ENCODE measurements at places on chromosomes 1 and 21. TPM values are rescaled to one million over a fixed set of nuclear protein-coding genes. Genes with fewer than 3 reads are reported as not detected.

DNA sequence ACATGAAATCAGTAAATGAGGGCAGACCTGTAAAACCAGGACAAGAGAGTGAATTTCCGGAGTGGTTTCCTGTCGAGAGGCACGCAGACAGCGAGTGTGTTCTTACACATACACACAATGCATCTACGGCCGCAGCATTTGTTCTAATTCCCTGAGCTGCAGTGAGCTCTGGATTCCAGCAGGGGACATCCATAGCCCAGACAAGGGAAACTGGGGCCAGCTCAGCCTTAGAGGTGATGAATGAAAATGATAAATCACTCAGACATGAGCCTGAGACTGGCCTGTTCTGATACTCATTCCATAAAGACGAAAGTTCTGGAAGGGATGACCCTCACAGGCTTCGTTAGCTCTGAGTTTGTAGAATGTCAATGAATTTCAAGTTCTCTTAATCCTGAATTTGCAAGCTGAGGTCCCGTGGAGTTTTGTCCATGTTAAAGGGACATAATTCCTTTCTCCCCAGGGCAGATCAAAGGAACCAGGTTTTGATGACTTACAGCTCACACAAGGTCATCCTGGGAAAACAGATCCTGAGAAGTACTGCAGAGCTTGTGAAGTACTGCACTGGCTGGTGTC, 207.9 kb upstream of the C1orf87 start:
- no peak overlapping the region for H3K4me3 ChIP-seq
- H3K36me3 ChIP-seq: no peaks in the 10 kb centered on the region
- DNase-seq: peak; percentile 68

The KRTAP13-2 gene
- total RNA-seq: 2.3 TPM

DNA sequence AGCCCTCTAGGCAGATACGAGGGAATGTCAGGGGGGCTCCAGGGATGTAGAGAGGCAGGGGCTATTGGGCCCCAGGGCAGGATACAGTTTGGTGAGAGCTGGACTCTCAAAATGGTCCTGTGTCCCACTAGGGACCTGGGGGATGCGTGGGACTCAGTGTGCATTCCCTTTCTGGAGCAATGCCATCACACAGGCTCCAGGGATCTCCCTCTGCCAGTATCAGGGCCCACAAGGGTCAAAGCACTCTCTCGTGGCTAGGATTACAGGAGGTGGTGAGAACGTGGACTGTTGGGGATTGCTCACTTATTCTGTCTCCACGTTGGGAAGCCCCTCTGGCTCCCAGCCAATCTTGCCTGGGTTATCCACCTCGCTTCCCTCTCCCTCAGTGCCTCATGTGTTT, 25.8 kb downstream of the KIAA0319L start:
- H3K27me3 ChIP-seq: no peaks in the 10 kb centered on the region
- H3K4me1 ChIP-seq: no peaks in the 10 kb centered on the region
- no peak overlapping the region for H3K4me3 ChIP-seq
- no peak overlapping the region for H3K27ac ChIP-seq

The ATP6V1G3 gene
- not detected for total RNA-seq

DNA sequence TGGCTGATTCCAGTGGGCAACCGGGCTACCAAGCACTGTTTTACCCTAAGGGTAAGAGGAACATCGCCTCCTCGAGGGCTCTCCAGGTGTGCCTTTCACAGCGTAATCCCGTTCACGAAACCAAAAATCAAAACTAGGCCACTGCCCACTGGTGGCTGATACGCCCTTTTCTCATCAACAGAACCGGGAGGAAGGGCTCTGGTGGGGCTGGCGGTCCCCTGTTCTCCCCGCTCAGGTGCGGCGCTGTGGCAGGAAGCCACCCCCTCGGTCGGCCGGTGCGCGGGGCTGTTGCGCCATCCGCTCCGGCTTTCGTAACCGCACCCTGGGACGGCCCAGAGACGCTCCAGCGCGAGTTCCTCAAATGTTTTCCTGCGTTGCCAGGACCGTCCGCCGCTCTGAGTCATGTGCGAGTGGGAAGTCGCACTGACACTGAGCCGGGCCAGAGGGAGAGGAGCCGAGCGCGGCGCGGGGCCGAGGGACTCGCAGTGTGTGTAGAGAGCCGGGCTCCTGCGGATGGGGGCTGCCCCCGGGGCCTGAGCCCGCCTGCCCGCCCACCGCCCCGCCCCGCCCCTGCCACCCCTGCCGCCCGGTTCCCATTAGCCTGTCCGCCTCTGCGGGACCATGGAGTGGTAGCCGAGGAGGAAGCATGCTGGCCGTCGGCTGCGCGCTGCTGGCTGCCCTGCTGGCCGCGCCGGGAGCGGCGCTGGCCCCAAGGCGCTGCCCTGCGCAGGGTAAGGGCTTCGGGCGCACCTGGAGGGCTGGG, at the start of gene IL6R:
IL6R (plus strand) TSS at position 360 of the 763 bp plus-strand sequence; CDS start at position 647, 287 bp downstream.
- peak; percentile 92 for DNase-seq
- peaks cover 11% of the 10 kb centered on the region for H3K4me1 ChIP-seq
- no peaks in the 10 kb centered on the region for H3K36me3 ChIP-seq
- H3K4me3 ChIP-seq: peak within 1 kb of the TSS; percentile 56
- peak within 1 kb of the TSS; percentile 92 for H3K27ac ChIP-seq
- H3K27me3 ChIP-seq: no peaks in the 10 kb centered on the region

DNA sequence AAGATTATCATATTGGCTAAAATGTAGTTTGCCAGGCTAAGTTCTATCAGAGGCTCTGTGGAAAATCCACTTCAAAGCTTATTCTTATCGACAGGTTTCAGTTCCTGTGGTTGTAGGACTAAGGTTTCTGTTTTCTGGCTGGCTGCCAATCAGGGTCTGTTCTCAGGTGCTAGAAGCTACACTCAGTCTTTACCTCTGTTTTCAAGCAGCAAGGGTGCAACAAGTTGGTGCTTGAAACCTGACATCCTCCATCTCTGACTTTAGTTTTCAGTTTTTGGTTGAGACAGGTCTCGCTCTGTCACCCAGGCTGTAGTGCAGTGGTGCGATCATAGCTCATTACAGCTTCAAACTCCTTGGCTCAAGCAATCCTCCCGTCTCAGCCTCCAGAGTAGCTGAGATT, 15.3 kb upstream of the TMCO2 start:
- H3K4me3 ChIP-seq: no peak overlapping the region
- no peak for DNase-seq
- no peak overlapping the region for H3K27ac ChIP-seq

The HES4 gene
- 47.3 TPM for total RNA-seq

GRCh38 chr1:234500269-234500668, 21.3 kb upstream of the TARBP1 start:
- H3K4me3 ChIP-seq: no peak overlapping the region
- H3K36me3 ChIP-seq: no peaks in the 10 kb centered on the region
- peak overlapping the region; percentile 41 for H3K27ac ChIP-seq
- no peaks in the 10 kb centered on the region for H3K4me1 ChIP-seq

- no peak for DNase-seq
- H3K4me3 ChIP-seq: no peak overlapping the region
- H3K27me3 ChIP-seq: no peaks in the 10 kb centered on the region
- H3K4me1 ChIP-seq: no peaks in the 10 kb centered on the region
- H3K36me3 ChIP-seq: no peaks in the 10 kb centered on the region
- H3K27ac ChIP-seq: no peak overlapping the region
Observed at GRCh38 chr1:12113433-12114339, 50.6 kb downstream of the TNFRSF8 start.

DNA sequence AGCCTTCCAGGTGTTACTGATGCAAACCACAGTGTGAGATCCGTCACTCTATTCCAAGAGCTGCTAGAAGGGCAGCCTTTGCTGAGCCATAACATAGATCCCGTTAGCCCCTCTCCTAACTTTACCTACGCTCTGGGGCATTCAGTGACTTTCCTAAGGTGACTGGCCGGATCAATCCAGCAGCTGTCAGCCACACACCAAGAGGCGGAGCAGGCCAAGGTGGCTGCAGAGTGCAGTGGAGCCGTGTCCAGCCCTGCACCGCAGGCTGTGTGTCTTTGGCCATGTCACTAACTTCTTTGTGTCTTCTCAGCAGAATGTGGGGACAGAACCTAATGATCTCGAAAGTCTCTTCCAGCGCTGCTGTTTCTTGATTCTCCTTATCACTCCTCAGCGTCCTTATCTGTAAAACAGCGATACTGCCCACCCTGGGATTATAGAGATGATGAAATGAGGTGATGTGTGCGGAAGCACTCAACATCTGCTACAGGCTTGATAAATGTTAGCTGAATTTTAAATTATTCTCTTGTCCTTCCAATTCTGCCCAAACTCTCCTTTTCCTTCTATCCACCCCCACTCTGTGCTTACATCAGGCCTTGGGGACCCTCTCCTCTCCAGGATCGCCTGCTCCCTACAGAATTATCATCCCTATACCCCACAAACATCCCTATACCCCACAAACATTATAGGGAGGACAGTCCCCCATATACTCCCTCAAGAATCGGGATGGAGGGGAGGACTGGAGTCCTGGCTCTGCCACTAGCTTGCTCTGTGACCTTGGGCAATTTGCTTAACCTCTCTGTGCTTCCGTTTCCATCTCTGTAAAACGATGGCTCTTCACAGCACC, 25.8 kb upstream of the LRRN2 start:
- H3K27me3 ChIP-seq: no peaks in the 10 kb centered on the region
- H3K4me1 ChIP-seq: peaks cover 3% of the 10 kb centered on the region
- H3K36me3 ChIP-seq: no peaks in the 10 kb centered on the region
- DNase-seq: no peak
- H3K27ac ChIP-seq: peak overlapping the region; percentile 39

GRCh38 chr1:219090607-219091006, 83.1 kb upstream of the LYPLAL1 start:
- H3K4me1 ChIP-seq: no peaks in the 10 kb centered on the region
- no peak overlapping the region for H3K4me3 ChIP-seq
- H3K36me3 ChIP-seq: no peaks in the 10 kb centered on the region
- no peaks in the 10 kb centered on the region for H3K27me3 ChIP-seq
- no peak overlapping the region for H3K27ac ChIP-seq
- DNase-seq: no peak

GRCh38 chr1:68010543-68010942, 39.9 kb downstream of the DIRAS3 start:
- H3K36me3 ChIP-seq: no peaks in the 10 kb centered on the region
- H3K27ac ChIP-seq: no peak overlapping the region
- H3K27me3 ChIP-seq: no peaks in the 10 kb centered on the region
- no peaks in the 10 kb centered on the region for H3K4me1 ChIP-seq
- H3K4me3 ChIP-seq: no peak overlapping the region
- no peak for DNase-seq

DNA sequence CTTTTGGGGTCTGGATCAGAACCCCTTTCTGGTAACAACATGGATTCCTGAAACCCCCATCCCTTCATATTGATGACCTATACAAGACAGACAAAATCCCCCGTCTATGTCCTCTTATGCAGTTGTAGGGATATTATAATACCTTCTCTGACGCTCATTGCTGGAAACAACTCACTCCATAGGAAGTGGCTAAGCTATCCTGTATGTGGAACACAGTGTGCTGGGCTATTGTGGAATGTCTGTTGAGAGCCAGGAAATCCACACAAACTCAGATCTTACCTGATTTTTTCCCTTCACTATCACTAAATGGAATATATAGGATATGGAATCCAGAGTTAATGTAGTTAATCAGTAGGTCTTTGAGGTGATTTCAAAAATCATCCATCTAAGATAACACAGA, 17.7 kb upstream of the PIK3R3 start:
- no peak for DNase-seq
- H3K27ac ChIP-seq: no peak overlapping the region
- no peaks in the 10 kb centered on the region for H3K4me1 ChIP-seq
- H3K27me3 ChIP-seq: no peaks in the 10 kb centered on the region

The TBX19 gene
- 1.6 TPM for total RNA-seq

DNA sequence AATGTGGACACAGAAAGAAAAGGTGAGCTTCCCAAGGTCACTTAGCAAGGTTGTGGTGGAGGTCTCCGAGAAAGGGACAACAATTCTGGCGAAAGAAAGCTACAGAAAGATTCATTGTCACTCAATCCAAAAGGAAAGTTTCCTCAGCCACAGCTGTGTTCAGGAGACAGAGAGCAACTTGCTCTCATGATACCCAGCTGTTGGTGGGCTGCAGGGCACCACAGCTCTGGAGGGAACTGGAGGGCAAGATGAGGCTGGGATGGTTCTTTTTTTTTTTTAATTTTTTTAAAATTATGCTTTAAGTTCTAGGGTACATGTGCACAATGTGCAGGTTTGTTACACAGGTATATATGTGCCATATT, 50.7 kb upstream of the VTCN1 start:
- H3K4me1 ChIP-seq: no peaks in the 10 kb centered on the region
- H3K36me3 ChIP-seq: no peaks in the 10 kb centered on the region
- no peak for DNase-seq
- H3K27me3 ChIP-seq: no peaks in the 10 kb centered on the region

GRCh38 chr1:1969953-1970716, 33.5 kb downstream of the CFAP74 start:
- peaks cover 3% of the 10 kb centered on the region for H3K27me3 ChIP-seq
- H3K36me3 ChIP-seq: no peaks in the 10 kb centered on the region
- DNase-seq: no peak
- no peak overlapping the region for H3K27ac ChIP-seq
- no peak overlapping the region for H3K4me3 ChIP-seq
